ENCODE measurements at places on chromosomes 5 and 9. TPM values are rescaled to one million over a fixed set of nuclear protein-coding genes. Genes with fewer than 3 reads are reported as not detected.
A peak's percentile ranks its signal among the peaks of the same experiment; 100 is the strongest.

PNPLA7 gene
- 16.5 TPM for total RNA-seq

- no peak for DNase-seq
Measured at GRCh38 chr5:72291601-72292000, 28.4 kb downstream of the MRPS27 start.

GRXCR2 gene
- not detected for total RNA-seq

MCTP1 gene
- total RNA-seq: 9.9 TPM

- DNase-seq: no peak
Measured at GRCh38 chr5:175712681-175713085, 54.8 kb downstream of the HRH2 start.

PCDHGA9 gene
- 7.5 TPM for total RNA-seq

DNA sequence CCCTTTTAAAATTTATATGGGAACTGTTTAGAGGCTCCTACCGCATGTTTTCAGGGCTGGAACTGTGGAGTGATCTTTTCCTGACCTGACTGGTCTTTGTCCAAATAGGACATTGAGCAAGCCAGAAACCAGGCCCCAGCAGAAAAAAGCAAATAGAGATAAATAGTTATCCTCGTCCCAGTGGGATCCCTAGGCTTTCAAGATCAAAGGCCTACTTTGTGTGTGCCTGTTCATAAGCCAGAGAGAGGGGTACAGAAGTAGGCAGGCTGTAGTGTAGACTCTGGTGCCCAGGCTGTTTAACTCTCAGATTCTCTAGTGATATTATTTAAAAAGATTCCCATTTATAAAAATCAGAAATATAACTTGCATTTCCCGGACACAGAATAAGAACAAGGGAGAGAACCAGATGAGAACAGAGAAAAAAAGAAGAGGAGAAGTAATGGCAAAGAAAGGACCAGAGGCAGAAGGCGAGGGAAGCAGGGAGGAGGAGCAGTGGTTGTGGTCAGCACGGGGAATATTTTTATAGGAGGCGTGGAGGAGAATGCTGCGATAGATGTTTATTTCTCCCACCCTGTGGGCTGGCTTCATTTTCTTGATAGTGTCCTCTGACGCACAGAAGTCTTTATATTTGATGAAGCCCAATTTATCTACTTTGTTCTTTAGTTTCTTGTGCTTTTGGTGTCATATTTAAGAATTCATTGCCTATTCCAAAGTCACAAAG is 101.2 kb downstream of the AOPEP start:
- DNase-seq: peak; percentile 35

GRCh38 chr9:88996046-88996920 is 5.0 kb downstream of the S1PR3 start:
- DNase-seq: no peak

GRCh38 chr9:26523577-26523976 is 369.0 kb downstream of the CAAP1 start:
- DNase-seq: no peak

KIF3A gene
- 15.5 TPM for total RNA-seq

GRCh38 chr5:10427978-10428377 is 13.7 kb upstream of the ROPN1L start:
- DNase-seq: no peak

NDUFS4 gene
- 60.7 TPM for total RNA-seq

- no peak for DNase-seq
Measured at GRCh38 chr9:112997236-112997941, 14.6 kb downstream of the ZNF883 start.

NSUN2 gene
- total RNA-seq: 37.1 TPM

DNA sequence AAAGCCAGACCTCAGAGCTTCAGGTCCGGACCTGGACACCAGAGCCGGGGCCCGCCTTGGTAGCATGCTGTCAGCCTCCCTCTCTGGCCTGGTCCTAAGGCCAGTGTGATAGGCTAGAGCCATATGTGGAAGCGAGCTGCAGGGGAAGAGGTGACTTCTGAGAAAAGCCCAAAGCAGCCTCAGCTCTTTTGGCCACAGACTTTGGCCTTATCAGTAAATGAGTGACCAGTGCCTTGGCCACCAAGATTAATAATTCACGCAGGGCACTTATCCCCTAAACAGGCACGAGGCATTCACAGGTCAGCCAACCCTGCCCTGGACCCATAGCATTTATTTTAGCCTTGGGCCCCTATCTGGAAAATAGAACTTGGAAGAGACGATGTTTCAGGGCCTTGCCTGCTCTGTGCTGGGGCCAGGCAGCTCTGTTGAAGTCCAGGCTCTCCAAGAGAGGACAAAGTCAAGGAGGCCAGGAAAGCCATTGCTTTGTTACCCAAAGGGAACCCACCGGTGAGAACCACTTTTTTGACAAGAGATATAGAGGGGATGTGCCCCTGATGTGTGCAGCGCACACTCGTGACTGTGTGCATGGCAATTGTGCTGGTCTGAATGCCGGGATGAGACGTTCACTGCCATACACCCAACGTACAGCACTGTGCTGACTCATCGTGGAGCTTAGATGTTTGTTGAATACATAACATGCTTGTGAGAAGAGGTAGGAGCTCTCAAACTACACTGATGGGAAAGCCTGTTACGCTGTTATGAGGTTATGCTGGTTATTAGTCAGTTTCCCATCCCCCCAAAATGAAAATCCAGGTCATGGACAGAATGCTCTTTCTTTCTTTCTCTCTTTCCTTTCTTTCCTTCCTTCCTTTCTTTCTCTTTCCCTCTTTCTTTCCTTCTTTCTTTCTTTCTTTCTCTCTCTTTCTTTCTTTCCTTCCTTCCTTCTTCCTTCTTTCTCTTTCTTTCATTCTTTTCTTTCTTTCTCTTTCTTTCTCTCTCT is 5.0 kb upstream of the SLC34A1 start:
- DNase-seq: peak; percentile 54

- DNase-seq: no peak
Measured at GRCh38 chr9:20479419-20480155, 142.7 kb downstream of the MLLT3 start.

GRCh38 chr9:31393240-31393639 is 991.2 kb upstream of the ACO1 start:
- DNase-seq: no peak

- DNase-seq: no peak
Measured at GRCh38 chr5:37207802-37208201, 41.4 kb downstream of the CPLANE1 start.

SEMA5A gene
- total RNA-seq: 29.3 TPM

DNA sequence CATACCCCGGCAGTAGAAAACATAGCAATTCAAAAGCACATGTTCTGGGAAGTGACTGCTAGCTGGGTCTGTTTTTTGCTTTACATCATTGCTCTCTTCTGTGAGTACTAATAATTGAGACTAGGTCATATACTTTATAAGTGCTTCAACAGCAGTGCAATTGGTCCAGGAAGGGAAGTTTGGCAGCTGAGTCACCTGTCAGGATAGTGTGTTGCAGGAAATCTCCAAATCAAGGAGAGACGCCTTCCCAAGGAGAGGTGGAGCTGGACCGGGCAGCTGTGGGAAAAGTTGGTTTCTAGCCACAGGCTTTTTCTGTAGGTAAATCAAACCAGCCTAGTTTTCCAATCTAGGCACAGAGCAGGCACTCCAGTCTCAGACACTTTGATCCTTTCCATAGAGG is 330.1 kb downstream of the ENC1 start:
- no peak for DNase-seq

- no peak for DNase-seq
Measured at GRCh38 chr9:135356796-135357195, 122.8 kb upstream of the PPP1R26 start.

IL33 gene
- 17.7 TPM for total RNA-seq

DNA sequence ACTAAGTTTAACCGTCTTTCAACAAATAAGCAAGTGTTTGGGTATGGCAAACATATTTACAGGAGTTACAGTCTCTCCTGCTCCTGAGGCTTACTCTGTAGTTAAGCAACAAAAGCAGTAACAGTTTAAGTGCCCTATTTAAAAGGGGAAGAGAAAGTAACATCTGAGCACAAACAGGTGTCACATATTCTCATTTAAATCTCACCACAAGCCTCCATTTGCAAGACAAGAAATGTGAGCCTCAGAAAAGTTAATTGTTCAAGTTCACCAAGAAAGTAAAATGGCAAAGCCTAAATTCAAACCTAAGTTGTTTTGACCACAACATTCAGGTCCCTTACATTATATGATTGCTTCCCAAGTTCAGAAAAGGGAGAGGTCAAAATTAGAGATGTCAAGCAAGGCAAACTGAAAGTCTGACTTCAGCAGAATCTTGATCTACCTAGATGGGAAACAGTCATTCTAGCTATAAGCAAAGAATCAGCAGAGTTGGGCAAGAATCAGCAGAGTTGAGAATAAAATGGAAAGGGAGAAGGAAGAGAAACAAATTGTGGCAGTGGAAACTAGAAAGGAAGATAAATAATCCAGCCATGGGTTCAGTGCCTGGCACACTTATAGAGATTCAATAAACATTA is 93.4 kb downstream of the STRBP start:
- DNase-seq: no peak

GABRG2 gene
- total RNA-seq: not detected

CCDC183 gene
- 2.3 TPM for total RNA-seq

PITX1 gene
- total RNA-seq: 7.3 TPM

- DNase-seq: peak; percentile 81
Measured at GRCh38 chr5:160959804-160960203, 107.8 kb upstream of the ATP10B start.

C5 gene
- total RNA-seq: 6.2 TPM

- no peak for DNase-seq
Measured at GRCh38 chr9:17339156-17339555, 204.3 kb downstream of the CNTLN start.

- no peak for DNase-seq
Measured at GRCh38 chr5:102888483-102888882, 133.4 kb downstream of the PAM start.

GRCh38 chr9:126490871-126491567 is 122.7 kb upstream of the LMX1B start:
- DNase-seq: peak; percentile 68

BHMT gene
- 0.58 TPM for total RNA-seq

KIAA1958 gene
- total RNA-seq: 11.3 TPM

DNA sequence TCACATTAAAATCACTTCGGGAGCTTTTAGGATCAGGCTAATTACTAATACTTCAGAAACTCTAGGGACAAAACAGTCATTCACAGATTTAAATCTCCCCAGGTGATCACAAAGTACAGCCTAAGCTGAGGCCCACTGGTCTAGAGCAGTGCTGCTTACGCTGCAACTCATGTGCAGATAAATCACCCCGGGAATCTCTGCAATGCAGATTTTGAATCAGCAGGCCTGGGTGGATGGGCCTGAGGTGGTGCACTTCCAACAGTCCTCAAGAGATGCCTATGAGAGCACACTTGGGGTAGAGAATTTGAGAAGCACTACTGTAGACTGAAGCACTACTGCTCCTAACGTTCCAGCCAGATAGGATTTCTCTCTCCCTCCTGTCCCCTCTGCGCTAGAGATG is 28.4 kb downstream of the CSF1R start:
- no peak for DNase-seq

DNA sequence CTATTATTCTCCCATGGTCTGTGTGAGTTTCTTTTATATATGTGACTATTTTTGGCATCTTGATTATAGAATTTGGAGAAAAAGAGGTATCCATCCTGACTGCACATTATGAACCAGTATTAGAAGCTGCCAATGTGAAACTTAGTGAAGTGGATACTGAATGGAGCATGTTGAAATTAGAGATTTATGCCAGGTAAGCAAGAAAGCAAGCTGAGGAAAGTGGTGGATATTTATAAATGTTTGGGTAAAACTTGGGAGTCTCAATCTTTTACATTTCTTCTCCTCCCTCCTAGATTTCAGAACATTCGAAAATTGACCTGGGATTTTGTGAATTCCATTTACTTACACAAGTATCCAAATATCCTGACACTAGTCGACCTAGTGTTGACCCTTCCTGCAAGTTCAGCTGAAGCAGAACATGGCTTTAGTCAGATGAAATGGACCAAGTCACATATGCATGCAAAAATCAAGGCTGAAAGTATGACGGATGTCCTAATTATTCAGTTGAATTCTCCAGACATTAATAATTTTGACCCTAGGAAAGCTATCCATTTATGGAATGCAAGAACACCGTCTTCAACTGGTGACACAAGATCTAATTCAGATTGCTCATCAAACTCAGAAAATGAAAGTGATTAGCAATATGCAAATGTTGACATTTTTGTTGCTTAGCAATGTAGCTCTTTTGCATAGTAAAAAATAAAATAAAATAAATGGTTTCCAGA is 66.8 kb upstream of the IL7R start:
- DNase-seq: no peak

DNA sequence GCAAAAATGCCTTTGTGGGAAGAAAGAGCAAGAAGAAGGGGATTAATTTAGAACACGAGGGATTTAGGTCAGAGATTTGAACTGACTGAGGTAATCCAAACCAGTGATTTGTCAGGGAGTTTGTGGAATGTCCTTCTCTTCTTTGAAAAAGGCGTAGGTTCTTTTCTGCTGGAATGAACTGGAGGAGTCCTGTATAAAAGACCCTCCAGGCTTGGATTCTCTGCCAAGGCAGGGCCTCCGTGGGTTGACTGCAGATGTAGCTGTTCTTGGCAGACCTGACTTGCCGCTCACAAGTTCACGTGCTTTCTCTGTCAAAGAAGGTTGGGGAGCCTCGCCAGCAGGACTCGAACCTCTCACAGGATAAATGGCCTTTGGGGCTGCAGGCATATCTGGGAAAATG is 62.8 kb upstream of the STC2 start:
- DNase-seq: no peak

GRCh38 chr5:31268686-31269085 is 75.2 kb downstream of the CDH6 start:
- no peak for DNase-seq

GFI1B gene
- 1.3 TPM for total RNA-seq

DNA sequence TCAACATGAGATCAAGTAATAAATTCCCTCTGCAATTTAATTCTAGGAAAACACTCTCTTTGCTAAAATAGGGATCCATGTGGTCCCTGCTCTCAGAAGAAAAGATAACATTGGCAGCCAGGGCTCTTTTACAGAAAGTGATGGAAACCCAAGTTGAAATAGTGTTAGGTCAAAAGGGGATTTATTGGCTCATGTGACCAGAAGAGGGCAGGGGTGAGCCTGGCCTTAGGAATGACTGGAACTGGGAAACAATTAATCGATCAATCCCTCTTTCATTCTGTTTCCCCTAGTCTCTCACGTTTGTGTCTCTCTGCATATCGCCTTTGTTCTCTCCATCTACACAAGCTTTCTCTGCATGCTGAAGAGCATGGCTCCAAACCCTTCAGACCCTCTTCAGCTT is 58.3 kb upstream of the ALDH1B1 start:
- no peak for DNase-seq

DNA sequence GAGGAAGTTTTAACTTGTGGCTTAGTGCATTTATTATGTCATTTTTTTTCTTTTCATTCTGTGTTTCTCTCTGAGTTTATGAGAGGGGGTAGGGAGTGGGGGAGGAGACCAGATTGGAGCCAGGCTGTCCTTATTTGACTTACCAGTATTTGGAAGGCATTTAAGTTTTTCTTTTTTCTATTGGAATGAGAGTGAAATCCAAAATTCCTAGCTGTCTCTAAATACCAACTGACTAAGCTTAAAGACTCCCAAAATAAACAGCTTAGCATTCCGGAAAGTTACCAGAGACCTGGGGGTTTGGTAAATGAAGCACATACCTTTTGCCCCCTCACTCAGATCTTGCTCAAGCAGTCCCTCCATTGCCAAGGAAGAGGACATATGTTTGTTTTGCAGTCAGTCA is 581.9 kb upstream of the BRINP1 start:
- no peak for DNase-seq

CDH6 gene
- 75.9 TPM for total RNA-seq
